Vagina (tissue), 2 donors: ENCODE measurements at places on chromosomes 12 and 14.

GRCh38 chr14:56933446-56933845 is 123.2 kb upstream of the OTX2 start:
- no peak overlapping the region for H3K4me3 ChIP-seq
- no peaks in the 10 kb centered on the region for H3K4me1 ChIP-seq
- H3K27ac ChIP-seq, result no peak overlapping the region
- no peaks in the 10 kb centered on the region for H3K27me3 ChIP-seq
- H3K36me3 ChIP-seq, result no peaks in the 10 kb centered on the region

DNA sequence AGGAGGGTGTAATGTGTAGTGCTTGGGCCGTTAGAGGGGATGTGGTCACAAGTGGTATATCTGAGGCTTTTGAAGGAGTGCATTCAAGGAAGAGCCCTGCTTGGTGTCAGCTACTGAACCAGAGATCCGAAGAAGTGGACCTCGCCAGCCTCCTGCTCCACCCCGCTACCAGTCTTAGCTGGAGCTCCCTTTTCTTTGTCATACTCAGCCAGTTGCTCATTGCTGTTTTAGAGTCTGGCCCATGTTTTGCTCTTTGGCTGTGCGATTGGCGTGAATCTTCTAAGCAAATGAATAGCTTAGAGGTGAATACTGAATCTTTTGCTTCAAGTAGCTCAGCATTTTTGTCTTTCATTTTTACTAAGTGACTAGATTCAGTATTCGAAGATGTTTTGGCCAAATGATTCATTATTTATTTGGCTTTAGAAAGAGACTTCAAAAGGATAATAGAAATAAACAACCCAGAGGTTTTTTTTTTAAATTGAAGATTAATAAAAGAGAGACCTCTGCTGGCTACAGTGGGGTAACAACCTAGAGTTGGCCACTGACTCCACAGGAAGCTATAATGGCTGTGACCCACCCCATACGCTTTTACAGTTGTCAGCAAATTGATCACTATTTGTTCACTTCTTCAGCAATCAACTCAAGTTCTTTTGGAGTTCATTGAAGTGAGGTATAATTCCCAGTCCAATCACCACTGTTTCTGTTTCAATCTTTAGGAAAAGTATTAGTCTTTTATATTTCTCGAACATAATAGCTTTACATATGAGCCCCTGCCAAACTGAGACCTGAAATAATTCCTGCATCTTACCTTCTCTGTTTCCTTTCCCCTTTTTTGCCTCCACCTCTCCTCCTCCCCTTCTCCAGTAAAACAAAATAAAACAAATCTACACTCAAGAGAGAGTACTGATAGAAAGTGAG is 19.9 kb downstream of the CDKN1B start:
- peak overlapping the region; percentile 12 for H3K4me3 ChIP-seq
- H3K36me3 ChIP-seq, result no peaks in the 10 kb centered on the region
- no peak for DNase-seq
- peak overlapping the region; percentile 71 for H3K27ac ChIP-seq

- peaks cover 70% of the 10 kb centered on the region for H3K36me3 ChIP-seq
- no peak overlapping the region for H3K27ac ChIP-seq
- no peak overlapping the region for H3K4me3 ChIP-seq
- no peak for DNase-seq
- no peaks in the 10 kb centered on the region for H3K27me3 ChIP-seq
Observed at GRCh38 chr12:111791507-111791906, 24.8 kb downstream of the ALDH2 start.

DNA sequence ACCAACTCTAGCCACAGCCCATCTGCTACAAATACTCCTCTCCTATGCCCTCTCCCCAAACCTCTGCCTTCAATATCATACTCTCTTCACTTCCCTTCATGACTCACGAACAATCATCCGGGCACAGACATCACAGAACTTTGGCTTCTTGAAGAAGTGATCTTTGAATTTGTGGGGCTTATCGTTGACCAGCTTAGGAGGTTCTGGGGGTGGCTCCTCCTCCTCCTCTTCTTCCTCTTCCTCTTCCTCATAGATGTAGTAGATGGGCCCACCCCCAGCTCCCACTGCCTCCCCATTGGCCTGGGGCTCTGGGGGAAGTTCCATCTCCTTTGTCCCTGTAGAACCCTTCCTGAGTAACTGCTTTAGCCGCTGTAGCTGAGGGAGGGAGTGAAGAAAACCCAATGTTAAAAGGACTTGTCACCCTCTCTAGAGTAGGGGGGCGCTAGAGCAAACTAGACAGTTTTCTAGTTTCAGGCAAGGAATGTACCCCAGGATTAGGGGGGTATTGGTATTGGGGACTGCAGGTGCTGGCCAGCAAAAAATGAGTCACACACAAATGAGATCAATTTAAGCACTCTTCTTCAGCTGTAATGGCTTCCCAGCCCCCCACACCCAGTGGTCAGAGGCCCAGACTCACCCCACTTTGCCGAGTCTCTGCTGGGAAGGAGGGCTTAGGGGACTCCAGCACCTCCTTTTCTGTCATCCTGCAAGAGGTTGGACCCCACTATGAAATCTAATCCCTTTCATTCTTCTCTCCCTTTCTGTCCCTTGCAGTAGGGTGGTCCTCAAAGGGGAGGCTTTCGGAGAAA is 1.8 kb downstream of the STAC3 start:
- H3K36me3 ChIP-seq, result no peaks in the 10 kb centered on the region
- H3K27ac ChIP-seq, result no peak overlapping the region
- H3K4me3 ChIP-seq, result no peak overlapping the region

GRCh38 chr12:72264548-72265175 is 7.5 kb upstream of the TRHDE start:
- no peak overlapping the region for H3K4me3 ChIP-seq
- DNase-seq, result no peak
- no peak overlapping the region for H3K27ac ChIP-seq
- H3K4me1 ChIP-seq, result peaks cover 9% of the 10 kb centered on the region
- no peaks in the 10 kb centered on the region for H3K36me3 ChIP-seq

DNA sequence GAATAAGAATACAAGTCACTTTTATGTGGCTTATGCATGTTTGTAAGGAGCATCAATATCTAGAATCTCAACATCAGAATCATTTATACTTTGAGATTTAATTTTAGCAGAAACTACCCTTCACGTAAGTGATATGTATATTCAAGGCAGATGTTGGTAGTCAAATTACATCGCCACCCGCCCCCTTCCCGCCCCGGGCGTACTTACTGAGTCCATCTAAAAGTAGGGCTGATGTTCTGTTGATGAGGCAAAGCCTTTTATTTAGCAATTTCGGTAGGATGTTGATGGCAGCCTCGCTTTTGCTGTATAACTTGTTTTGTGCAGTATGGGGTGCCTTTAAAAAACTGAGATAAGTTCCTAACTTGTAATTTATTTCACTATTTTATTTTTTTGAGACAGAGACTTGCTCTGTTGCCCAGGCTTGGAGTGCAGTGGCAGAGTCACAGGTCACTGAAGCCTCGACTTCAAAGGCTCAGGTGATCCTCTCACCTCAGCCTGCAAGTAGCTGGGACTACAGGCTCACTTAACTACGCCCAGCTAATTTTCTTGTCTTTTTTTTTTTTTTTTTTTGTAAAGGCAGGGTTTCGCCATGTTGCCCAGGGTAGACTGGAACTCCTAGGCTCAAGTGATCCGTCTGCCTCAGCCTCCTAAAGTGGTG is 30.8 kb downstream of the KTN1 start:
- H3K36me3 ChIP-seq, result peaks cover 5% of the 10 kb centered on the region
- DNase-seq, result no peak
- no peak overlapping the region for H3K4me3 ChIP-seq

DNA sequence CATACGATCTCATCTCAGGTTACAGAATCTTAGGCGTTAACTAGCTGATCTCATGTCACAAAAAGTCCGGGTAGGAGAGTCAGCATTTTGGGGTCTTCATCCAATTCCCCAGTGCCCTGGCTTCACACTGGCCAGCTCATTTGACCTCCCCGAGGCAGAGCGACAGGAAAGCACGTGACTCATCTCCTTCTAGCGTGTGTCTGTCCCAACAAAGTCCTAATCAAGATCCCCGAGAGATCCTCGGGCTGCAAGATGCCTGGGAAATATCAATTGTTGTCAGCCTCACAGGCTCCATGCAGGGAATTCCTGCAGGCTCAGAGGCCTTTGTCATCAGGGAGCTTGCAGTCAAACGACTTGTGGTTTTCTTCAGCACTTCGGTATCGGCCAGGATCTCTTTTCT is 57.5 kb downstream of the ZNF664 start:
- H3K4me3 ChIP-seq, result no peak overlapping the region
- no peak for DNase-seq
- H3K4me1 ChIP-seq, result peaks cover 6% of the 10 kb centered on the region
- H3K36me3 ChIP-seq, result no peaks in the 10 kb centered on the region
- H3K27ac ChIP-seq, result peak overlapping the region; percentile 56
- H3K27me3 ChIP-seq, result no peaks in the 10 kb centered on the region

DNA sequence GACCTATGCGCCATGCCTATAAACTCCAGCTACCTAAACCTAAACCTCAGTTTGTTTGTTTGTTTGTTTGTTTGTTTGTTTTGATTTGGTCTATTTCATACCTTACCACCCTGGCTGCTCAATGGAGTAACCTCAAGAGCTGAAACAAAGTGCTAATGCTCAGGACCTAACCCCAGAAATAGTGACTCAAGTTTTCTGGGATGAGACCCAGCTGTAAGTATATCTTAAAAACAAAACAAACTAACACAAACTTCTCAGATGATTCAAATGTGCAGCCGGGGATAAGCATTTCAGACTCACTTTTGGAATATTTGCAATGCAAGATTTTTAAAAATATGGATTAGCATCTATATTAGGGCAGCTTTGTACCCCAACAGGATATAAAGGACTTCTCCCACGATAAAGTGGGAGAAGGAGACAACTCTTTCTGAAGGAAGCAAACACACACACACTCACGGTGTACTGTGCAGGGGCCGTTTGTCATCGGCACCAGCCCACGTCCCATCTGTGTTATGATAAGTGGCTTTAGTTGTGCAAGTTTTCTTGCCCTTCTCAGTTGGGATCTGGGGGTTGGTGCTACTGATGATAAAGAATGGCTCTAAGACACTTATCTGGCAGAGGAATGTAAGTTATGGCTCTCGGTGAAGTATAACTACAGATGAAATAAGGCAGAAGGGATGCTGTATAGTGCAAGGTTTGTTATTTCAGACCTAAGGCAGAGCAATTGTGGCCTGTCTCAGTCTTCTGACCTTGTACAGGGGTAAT is 516.7 kb upstream of the TMEM132C start:
- no peaks in the 10 kb centered on the region for H3K36me3 ChIP-seq
- no peaks in the 10 kb centered on the region for H3K4me1 ChIP-seq
- no peak for DNase-seq
- H3K4me3 ChIP-seq, result no peak overlapping the region

DNA sequence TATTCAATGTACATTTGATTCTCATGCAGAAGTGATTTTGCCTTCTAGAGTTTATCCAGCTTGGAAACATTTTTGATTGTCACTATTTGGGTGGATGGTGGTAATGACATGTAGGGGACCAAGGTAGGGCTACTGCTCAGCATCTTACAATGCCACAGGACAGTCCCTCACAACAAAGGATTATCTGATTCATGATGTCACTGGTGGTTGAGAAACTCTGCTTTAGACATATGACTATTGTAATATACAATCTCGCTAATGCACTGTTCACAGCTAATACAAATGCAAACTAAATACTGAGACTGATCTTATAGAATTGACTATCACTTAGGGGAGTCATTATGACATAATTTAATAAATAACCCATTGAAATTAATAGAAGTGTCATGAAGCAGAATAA is 60.4 kb upstream of the BTG1 start:
- H3K4me3 ChIP-seq, result no peak overlapping the region
- H3K36me3 ChIP-seq, result no peaks in the 10 kb centered on the region
- DNase-seq, result no peak
- H3K27me3 ChIP-seq, result no peaks in the 10 kb centered on the region

DNA sequence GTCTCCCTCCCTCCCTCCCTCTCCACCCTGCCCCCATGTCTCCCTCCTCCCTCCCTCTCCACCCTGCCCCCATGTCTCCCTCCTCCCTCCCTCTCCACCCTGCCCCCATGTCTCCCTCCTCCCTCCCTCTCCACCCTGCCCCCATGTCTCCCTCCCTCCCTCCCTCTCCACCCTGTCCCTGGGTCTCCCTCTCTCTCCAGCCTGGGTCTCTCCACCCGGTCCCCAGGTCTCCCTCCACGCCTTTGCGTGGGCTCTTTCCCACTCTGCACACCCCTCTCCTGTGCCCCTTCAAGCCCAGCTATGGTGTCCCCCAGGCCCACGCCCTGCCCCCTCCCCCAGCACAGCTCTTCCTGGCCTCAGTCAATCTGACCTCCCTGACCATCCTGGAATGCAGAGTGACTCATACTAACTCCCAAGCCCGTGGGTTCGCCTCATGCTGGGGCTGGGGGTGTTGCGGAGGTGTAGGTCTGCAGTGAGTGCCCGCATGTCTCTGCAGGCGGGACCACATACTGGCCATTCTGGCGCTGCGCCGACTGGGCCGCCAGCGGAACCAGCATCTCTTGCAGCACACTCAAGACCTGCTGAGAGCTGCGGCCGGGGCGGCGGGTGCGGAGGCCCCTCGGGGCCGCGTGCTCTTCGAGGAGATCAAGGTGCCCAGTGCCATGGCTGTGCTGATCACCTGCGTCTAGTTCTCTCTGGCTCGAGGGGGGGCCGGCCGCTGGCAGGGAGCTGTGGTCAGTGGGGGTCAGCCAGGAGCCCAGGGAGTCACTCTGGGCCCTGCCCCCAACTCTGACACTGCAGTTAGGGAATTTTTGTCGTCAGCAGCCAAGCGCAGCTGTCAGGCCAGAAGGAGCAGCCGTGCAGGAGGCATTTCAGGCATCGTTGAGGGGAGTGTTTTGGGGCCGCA is 13.5 kb upstream of the TNFAIP2 start:
- peaks cover 53% of the 10 kb centered on the region for H3K4me1 ChIP-seq
- H3K36me3 ChIP-seq, result no peaks in the 10 kb centered on the region
- peaks cover 3% of the 10 kb centered on the region for H3K27me3 ChIP-seq
- H3K4me3 ChIP-seq, result peak overlapping the region; percentile 16
- peak overlapping the region; percentile 66 for H3K27ac ChIP-seq

DNA sequence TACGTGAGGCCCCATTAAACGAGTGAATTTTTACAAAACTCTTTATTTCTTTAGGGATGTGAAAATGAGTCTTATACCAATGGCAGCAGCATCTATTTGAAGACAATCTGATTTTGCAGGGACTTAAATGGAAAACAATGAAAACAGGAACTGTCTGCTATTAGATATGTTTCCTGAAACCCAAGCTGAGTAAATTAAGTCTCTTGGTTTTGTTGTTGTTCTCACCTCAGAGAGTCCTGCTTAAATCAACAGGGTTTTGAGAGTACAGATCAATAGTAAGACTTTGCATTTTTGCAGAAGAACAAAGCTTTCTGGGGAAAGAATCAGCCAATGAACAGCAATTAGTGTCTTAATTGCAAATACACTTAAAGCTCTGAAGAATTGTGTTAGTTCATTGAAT is 39.1 kb upstream of the LGR5 start:
- H3K27me3 ChIP-seq, result no peaks in the 10 kb centered on the region
- H3K4me1 ChIP-seq, result peaks cover 9% of the 10 kb centered on the region
- no peak overlapping the region for H3K4me3 ChIP-seq
- no peaks in the 10 kb centered on the region for H3K36me3 ChIP-seq
- no peak overlapping the region for H3K27ac ChIP-seq
- DNase-seq, result no peak

- H3K36me3 ChIP-seq, result no peaks in the 10 kb centered on the region
- H3K4me1 ChIP-seq, result no peaks in the 10 kb centered on the region
- DNase-seq, result no peak
- H3K27me3 ChIP-seq, result no peaks in the 10 kb centered on the region
Observed at GRCh38 chr12:9027161-9028059, 38.1 kb downstream of the KLRG1 start.

- no peaks in the 10 kb centered on the region for H3K27me3 ChIP-seq
- no peaks in the 10 kb centered on the region for H3K36me3 ChIP-seq
- no peak for DNase-seq
- peaks cover 17% of the 10 kb centered on the region for H3K4me1 ChIP-seq
Observed at GRCh38 chr12:4027412-4027811, 154.2 kb upstream of the PARP11 start.

- H3K27me3 ChIP-seq, result no peaks in the 10 kb centered on the region
- DNase-seq, result no peak
- H3K36me3 ChIP-seq, result no peaks in the 10 kb centered on the region
- H3K4me3 ChIP-seq, result no peak overlapping the region
- no peak overlapping the region for H3K27ac ChIP-seq
Observed at GRCh38 chr12:117574655-117575054, 213.2 kb upstream of the NOS1 start.
